Dermis microvascular lymphatic vessel endothelial cell (primary cell): ENCODE measurements at places on chromosomes 11 and 22.

- no peak for DNase-seq
Observed at GRCh38 chr11:72331761-72332160, 87.8 kb upstream of the PHOX2A start.

DNA sequence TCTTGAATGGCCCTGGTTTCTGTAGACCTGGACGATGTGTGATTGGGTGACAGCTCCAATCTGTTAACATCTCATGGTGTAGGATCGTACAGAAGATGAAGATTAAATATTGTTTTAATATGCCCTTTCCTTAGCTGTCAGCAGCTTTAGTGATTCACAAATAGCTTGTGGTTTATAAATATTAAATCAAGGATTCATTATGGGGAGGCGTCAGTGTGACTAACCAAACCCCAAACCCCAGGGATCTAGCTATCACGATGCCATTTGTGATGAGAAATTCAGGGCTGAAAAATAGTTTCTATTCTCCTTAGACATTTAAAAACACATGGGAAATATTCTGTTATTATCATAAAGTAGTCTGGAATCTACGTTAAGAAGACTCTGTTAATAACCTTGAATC lies 73.4 kb downstream of the NCAM1 start:
- no peak for DNase-seq

DNA sequence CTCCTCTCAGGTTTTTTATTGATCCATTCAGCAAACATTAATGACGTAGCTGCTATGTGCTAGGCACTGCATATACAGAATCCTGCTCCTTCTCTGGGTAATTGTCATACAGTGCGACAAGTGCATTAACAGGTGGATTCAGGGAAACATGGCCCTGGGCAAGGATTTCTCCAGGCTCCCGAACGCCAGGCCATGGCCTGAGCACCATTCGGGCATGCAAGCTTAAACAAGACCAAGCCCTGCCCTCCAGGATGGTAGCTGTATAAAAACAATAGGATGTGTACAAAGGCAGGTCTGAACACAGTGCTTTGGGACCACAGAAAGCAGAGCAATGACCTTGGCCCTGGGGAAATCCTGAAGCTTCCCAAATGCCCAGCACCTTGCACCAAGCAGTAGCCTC lies 9.1 kb upstream of the SYT7 start:
- DNase-seq: no peak

GRCh38 chr11:94858012-94858705 lies 90.0 kb downstream of the AMOTL1 start:
- DNase-seq: no peak

DNA sequence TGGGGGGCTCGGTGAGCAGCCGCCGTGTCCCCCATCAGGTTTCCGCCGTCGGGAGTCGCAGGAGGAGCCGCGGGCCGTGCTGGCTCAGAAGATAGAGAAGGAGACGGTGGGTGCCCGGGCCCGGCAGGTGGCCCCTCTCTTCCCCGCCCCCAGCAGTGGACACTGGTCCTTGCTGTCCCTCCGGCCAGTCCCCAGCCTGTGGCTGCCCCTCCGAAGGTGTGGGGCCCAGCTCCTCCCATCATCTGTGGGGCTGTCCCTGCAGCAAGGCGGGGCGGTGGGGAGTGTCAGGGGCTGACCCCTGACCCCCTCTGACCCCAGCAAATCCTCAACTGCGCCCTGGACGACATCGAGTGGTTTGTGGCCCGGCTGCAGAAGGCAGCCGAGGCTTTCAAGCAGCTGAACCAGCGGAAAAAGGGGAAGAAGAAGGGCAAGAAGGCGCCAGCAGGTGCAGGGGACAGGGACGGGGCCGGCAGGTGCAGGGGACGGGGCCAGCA lies 15.3 kb downstream of the EPS8L2 start:
- DNase-seq: no peak

GRCh38 chr11:57490456-57491248 lies 24.9 kb downstream of the SLC43A1 start:
- no peak for DNase-seq

DNA sequence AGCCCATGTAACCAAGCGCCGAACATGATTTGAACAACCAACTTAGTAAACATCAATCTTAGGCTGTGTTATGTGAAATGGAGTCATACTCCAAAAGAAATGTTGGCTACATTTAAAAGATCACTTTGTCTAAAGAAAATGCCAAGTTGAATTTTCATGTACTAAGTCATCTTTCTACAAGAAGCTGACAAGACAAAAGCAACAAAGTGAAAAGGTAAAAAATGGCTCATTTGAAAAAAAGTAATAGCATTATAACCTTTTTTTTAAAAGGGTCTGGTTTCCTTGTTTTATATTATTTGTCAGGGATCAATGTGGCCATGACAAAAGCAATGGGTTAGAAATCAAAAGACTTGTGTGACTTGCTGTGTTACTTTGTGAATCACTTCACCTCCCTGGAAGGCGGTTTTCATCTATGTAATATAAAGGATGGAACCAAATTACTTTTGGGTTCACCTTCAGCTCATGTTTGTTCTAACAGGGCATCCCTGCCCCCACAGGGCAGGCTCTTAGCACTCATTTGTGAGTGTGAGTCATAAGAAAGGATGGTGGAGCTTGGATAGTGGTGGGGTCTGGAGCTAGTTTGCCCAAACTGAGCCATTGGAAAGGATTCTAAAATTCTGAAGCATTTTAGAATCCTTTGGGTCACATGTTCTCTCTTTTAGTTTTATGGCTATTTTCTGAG lies 131.9 kb upstream of the MTMR2 start:
- no peak for DNase-seq

- DNase-seq: no peak
Observed at GRCh38 chr22:40404251-40405177, 34.1 kb downstream of the SGSM3 start.

DNA sequence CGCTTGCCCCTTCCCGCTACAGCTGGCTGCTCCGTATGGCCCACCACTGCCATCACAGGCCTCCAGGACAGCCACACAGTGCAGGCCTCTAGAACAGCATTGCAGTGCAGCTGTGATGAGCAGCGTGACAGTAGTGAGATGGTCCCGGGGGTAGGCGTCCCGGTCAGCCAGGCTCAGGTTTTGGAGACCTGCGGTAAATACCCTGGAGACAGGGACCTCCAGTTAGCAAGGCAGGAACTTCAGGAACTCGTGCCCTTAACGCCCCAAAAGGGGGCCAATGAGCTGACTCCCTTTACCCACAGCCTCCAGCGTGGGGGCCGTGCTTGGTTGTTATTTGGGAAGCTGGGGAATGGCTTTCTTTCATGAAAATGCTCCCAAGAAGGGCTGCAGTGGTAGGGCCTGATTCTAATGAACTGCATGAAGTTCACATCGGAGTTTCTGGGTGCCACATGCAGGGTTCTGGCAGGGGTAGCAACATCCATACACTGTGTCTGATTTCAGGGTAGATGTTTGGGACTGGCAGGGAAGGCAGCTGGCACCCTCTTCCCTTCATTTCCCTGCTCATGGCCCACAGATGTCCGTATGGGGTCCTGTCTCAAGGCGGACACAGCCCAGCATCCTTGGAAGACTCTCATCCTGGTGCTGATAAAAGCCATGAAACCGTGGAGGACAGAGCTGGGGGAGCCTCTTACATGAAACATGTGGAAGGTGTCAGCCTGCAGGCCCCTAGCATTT lies 440.5 kb downstream of the TBC1D22A start:
- no peak for DNase-seq

- DNase-seq: no peak
Observed at GRCh38 chr11:43690929-43691725, 10.6 kb downstream of the HSD17B12 start.

DNA sequence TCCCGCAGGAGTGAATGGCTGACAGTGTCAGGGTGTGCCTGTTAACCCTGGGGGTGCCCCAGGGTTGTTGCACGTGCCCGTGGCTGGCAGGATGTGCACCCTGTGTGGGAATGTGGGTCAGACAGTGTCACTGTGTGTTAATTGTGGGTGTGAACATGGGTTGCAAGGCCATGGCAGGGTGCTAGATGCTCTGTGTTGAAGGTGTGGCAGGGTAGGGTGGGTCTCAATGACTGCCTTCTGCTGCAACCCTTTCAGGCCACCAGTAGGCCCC lies 8.3 kb downstream of the RIN1 start:
- no peak for DNase-seq

GRCh38 chr22:47334601-47335000 lies 572.2 kb downstream of the TBC1D22A start:
- no peak for DNase-seq

DNA sequence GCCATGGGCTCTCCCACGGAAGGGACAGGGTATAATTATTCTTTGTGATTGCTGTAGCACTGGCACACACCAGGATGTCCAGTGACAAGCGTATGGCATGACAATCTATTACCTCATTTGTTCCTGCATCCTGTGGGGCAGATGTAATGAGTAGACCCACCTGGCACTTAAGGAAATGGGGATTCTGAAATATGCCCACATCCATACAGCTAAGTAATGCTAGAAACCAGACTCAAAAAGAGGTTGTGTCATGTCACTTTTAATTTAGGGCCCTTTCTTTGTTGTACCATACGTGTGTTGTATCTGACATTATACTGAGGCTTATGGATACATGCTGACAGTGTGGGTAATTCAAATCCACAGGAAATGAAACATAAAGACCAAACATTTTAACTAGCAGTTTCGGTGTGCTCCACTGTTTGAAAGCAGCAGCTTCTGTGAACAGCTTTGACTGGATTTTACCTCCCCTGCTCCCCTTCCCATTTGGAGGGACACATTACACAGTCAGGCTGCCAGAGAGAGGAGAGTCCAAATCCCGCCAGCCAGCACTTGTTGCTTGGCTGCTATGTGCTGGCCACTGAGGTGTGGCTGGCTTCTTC lies 21.2 kb downstream of the GRAMD1B start:
- no peak for DNase-seq

DNA sequence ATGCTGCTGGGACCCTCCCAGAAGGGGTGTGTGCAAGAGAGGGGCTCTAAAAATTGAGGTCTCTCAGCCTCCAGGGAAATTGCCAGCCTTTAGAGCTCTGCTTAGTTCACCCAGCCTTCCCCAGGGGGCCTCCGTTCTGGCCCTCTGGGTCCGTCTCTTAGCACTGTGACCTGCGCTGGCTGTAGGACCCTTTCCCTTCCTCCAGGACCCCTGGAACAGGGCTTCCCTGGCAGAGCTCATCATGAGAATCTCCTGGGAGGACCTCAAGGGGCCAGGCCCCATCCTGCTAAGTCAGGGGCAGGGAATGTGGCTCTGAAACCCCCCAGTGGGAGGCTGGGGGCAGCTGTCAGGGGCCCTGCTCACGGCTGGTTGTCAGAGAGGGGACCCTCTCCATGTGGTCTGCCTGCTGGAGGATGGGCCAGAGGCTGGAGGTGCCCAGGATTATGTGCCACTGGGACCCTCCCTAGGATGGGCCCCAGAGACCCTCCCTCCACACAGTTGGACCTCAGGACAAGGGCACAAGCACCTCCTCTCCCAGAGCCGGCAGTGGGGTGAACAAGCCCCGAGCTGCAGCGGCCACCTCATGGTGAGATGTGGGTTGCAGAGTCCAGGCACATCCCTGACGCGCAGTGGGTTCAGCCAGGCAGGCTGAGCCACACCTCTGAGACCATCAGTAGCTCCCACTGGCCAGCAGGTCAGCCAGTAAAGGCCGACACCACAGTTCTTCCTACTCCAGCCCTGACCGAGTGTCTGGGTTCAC lies 27.1 kb upstream of the GAL start:
- DNase-seq: no peak

GRCh38 chr22:44760476-44760875 lies 8.1 kb downstream of the ARHGAP8 start:
- no peak for DNase-seq

- no peak for DNase-seq
Observed at GRCh38 chr11:1118755-1119603, 38.8 kb upstream of the MUC5AC start.

DNA sequence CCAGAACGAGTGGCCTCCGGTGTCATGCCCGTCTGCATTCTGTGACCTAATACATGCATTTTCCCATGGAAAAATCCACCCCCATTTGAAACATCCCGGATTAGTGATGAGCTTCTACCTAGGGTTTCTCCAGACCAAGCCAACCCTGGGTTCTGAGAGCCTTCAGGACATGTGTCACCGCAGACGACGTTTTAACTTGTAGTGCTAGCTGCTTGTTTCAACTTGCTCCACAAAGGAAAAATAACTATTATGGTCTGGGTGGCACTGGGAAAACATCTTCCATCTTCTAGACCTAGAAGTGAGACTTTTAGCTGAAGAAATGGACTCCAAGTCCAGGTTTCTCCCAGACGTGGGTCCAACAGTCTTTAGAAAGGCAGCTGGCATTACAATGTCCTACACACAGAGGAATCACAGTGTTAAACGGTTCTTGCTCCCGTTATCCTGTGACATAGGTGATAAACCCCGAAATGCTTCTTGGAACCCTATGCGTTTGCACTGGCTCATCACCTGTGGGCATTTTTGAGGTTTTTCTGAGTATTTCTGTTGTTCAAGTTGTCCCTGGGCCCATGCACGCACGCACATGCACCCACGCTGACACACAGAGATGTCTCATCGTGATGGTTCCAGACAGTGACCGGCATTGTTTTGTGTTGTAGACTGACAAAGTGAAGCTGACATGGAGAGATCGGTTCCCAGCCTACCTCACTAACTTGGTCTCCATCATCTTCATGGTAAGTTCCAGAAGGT lies 46.6 kb upstream of the FADD start:
- DNase-seq: no peak

DNA sequence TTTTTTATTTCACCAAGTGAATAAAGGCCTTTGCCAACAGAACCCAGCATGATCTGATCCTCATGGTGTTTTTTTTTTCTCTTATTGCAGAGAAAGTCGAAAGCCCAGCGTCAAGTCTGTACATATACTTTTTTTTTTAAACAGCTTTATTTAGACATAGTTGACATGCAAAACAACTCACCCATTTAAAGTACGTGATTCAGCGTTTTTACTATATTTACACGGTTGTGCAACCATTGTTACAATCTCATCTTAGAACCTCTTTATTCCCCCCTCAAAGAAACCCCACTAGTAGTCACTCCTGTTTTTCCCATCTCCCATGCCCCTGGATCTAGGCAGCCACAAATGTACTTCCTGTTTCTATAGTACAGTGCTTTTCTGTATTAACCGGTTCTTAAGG lies 20.6 kb upstream of the AP1B1 start:
- no peak for DNase-seq

- no peak for DNase-seq
Observed at GRCh38 chr22:38872831-38873248, 824 bp upstream of the CBX6 start.

GRCh38 chr11:111349191-111349695 lies 29.8 kb downstream of the POU2AF1 start:
- DNase-seq: no peak

GRCh38 chr11:75342966-75343870 lies 8.2 kb downstream of the ARRB1 start:
- no peak for DNase-seq

GRCh38 chr11:119094816-119095065 lies 6.9 kb downstream of the DPAGT1 start:
- no peak for DNase-seq

- DNase-seq: no peak
Observed at GRCh38 chr11:128021349-128022006, 565.9 kb downstream of the ETS1 start.

GRCh38 chr11:119371778-119372182 lies 9.7 kb downstream of the USP2 start:
- DNase-seq: peak; percentile 47

- no peak for DNase-seq
Observed at GRCh38 chr11:74936976-74937375, 11.9 kb downstream of the XRRA1 start.
